NCI-H187 (cell line): ENCODE measurements at places on chromosomes 11 and 22.
A peak's percentile ranks its signal among the peaks of the same experiment; 100 is the strongest.

- DNase-seq, result peak; percentile 26
These were observed 72.0 kb upstream of the NARS2 start for GRCh38 chr11:78646564-78647185.

GRCh38 chr22:30908051-30908461, 60.5 kb downstream of the MORC2 start:
- no peak for DNase-seq

DNA sequence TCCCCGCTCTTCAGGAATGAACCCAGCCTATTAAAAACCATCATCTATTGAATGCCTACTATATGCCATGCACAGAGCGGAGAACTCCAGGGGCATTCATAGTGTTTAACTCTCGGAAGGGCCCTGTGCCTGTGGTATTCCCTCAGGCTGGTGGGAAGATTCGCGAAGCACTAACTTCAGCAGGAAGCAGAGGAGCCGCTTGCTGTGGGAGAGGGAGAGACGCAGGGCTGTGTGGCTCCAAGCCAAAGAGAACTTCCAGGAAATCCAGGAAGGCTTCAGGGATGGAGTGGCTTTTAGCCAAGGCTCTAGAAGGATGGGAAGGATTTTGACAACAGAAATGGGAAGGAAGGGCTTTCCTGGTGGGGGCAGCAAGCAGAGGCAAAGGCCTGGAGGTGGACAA, 103.8 kb downstream of the TP53I11 start:
- DNase-seq, result no peak

DNA sequence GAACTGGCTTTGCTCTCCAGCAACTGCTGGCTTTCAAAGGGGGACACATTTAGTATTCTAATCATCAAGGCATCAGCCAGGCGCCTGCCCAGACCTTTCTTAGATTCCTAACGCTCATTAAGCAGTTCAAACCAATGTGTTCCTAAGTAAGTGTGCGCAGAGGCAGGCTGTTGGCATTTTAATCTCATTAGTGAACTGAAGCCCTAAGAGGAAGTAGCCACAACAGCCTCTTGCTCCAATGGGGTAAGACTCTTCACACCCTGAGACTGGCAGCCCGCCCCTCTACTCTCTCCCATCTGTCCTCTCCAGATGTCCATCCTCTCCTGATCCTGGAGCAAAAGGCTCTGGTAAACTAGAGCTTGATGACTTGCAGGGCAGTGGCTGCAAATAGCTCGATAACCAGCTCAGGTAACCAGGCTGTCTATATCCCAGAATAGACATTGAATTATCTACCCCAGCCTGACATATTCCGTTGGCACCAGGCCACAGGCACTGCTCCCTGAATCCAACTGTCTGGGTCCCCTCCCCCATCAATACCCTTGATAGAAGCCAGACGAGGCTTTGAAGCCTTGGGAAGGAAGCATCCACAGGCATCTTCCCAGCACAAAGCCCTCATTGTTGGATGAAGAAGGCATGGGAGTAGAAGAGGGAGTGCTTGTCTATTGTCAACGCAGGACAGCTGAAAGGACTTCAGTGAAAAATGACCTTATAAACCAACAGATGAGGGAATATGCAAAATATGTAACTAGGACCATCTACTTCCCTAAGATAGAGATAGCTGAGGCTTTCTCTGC, 321.1 kb downstream of the TENM4 start:
- DNase-seq, result no peak

DNA sequence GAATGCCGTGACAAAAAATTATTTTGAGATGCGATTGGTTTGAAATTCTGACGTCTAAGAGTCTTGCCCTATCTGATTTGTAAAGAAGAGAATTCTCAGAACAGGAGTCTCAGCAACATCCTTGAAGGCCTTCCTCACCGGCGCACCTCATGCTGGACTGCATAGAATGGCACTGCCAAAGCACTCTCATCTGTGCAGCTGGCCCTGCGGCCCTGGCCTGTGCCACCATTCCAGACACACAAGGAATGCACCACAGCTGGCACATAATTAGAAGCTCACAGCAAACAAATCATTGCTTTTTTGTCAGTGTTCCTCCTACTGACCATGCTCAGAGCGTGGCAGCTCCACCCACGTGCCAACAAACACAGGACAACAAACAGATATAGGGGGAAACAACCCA, 166.0 kb downstream of the KIRREL3 start:
- DNase-seq, result no peak

DNA sequence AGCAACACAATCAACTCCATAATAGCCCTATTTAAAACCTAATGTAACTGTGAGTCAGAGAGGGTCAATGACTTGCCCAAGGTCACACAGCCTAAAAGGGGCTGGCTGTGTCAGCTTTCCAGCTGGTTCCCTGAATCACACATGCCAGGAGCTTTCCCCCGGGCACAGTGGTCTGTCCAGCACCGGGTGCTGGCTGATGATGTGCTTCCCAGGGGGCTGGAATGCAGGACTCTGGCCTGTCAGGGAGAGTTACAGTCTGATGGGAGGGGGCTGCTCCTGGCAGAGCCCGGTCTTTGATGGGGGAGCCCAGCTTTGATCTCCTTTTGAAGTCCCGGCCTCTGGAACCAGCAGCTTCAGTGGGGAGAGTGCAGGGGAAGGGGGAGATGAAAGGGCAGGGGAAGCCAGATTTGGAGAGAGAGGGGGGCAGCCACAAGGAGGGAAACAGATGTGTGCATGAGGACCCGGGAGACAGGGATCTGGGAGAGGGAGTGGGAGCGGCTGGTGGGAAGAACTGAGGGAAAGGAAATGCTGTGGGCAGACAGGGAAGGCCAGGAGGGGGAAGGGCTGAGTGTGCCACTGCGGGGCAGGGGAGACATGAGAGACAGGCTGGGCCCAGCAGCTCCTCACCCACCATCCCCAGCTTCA, 102.7 kb downstream of the NECTIN1 start:
- DNase-seq, result no peak

DNA sequence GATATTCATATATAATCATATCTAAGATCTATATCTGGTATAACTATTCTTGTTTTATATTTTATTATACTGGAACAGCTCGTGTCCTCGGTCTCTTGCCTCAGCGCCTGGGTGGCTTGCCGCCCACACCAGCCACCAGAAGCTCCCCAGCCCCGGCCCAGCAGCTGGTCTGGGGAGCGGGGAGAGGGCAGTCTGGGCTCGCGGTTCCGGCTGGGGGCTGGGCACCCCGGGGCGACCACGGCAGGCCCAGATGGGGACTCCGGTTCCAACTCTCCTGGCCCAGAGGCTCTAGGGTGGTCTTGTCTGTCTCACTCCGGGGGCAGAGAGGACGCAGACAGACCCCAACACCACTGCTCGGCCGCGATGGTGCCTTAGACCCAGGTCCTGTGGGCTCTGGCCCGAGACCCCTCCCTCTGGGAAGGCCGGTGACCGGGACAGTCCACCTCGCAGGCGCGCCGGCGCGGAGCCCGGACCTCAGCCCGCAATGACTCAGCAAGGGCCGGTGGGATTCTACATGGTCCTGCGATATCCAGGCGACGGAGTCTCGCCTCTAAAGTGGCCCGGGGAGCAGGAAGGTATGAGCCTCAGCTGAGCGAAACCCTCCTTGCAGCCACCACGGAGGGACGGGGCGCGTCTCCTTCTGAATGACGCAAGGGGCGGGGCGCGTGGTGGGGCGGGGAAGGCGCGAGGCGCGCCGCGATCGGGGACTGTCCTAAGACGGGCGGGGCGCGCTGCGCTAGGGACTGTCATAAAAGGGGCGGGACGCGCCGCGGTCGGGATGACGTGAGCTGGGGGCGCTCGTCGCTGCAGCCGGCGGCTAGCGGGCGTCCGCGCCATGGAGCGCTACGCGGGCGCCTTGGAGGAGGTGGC, at the start of gene DGCR6:
DGCR6 (plus strand) TSS at position 781 of the 870 bp plus-strand sequence; CDS start at position 836, 55 bp downstream.
- DNase-seq, result no peak

DNA sequence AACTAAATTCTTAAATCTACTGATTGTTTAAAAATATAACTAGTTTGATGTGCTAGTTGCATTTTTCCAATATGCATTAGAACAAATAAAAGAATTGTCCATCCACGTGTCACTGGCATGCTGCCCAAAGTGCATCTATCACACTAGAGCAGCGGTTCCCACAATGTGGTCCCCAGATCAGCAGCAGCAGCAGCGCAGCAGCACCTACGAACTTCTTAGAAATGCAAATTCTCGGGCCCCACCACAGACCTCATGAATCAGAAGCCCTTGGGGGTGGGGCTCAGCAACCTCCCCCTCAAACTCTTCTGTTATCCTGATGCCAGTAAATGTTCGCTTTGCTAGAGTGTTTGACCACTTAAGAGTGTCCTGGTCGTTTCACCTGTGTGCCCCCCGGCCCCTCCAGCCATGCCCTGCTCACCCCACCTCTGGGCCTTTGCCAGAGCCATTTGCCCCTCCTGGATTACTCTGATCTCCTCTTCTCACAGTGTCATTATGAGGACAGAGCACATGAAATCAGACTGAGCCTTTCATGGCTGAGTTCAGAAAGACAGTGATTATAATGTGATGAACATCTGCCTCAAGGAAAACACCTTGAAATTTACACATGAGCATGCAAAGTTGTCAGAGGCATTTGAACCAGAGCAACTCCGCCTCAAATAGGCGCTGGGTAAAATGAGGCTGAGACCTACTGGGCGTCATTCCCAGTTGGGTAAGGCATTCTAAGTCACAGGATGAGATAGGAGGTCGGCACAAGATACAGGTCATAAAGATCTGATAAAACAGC, 12.6 kb upstream of the VSIG10L2 start:
- no peak for DNase-seq
